ENCODE measurements at places on chromosomes 3 and 15.

DNA sequence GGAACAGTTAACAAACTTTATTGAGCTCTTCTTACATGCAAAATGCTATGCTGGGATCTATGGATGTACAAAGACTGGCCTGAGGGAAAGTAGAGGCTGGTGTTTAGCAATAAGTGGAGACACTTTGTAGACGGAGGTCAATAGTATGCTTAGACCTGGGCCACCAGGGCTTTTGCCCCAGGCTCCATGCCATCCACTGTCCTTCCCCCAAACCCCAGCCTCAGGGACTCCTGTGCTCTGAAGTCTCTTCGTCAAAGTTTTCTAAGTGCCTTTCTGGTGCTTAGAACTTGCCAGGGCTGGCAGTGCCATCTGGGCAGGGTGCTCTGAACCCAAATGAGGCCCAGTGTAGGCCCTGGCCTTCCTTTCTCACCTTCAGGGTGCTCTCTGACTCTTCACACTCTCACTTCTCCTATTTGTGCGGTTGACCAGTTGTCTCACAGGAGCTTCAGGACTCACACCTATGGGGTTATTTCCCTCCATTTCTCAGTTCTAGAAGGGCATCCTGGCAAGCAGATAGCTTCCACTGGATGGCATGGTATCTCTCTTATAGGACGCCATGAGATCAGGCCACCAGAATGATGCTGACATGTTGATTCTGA, 21.8 kb upstream of the KCNAB1 start:
- DNase-seq = no peak

GRCh38 chr3:192422997-192423342, 304.4 kb downstream of the FGF12 start:
- no peak for DNase-seq

GRCh38 chr3:144032531-144033239, 61.1 kb downstream of the DIPK2A start:
- peak; percentile 30 for DNase-seq

DNA sequence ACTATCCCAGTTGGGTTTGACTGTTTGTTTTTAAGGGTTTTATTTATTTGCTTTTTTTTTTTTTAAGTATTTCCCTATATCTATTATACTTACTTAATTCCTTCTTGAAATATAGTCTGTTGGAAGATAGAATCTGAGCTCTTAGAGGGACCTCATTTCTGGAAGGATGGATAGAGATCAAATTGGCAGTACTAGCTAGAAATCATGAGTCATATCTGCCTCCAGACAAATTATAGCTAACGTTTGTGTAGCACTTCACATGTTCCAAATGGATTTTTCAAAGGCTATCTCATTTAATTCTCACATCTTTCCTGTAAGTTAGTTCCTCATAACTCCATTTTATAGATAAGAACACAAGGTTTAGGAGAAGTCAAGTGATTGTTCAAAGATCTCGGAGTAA, 384.7 kb downstream of the ZIC1 start:
- no peak for DNase-seq

- DNase-seq = no peak
Measured at GRCh38 chr3:179189759-179190158, 41.6 kb downstream of the PIK3CA start.

DNA sequence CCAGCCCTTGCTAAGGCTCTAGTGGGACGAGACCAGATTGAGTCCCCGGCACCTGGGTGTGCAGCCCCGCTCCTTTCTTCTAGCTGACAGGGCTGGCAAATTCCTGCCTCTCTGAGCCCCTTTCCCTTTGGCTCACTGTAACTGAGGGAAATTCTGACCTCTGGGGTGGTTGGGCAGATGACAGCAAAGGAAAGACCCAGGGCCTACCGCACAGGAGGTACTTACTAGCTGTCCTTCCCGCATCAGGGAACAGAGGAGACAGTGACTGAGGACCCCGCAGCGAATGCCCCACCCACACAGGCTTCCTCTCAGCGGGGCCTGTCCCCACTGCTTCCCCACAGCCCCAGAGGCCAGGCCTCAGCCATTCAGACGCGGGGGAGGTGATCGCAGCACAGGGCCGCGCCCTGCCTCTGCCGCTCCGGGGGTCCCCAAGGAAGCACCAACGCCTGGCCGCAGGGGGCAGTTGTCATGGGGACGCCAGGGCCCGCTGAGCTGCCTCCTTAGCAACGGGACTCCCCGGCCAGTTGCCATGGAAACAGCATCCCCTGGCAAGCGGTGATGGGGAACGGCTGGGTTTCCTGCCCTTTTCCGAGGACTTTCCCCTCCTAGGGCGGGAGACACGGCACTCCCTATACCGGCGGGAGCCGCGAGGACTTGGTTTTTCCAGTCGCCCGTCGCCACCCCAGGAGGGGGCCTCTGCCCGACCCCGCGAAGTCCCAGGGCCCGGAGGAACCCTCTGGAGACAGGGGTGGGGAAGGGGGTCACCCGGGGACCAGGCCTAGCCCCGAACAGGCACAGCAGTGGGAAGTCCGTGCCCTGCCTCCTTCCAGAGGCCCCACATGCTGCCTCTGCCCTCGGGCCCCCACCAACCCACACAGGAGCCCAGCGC, 50.1 kb downstream of the HCN4 start:
- DNase-seq = no peak

- no peak for DNase-seq
Measured at GRCh38 chr3:197353867-197354567, 55.6 kb upstream of the DLG1 start.

GRCh38 chr3:177385186-177385585, 187.9 kb upstream of the TBL1XR1 start:
- DNase-seq = peak; percentile 24

GRCh38 chr3:113377158-113377557, 64.1 kb downstream of the CFAP44 start:
- DNase-seq = peak; percentile 14

GRCh38 chr3:41893977-41894376, 67.9 kb downstream of the ULK4 start:
- DNase-seq = peak; percentile 18

DNA sequence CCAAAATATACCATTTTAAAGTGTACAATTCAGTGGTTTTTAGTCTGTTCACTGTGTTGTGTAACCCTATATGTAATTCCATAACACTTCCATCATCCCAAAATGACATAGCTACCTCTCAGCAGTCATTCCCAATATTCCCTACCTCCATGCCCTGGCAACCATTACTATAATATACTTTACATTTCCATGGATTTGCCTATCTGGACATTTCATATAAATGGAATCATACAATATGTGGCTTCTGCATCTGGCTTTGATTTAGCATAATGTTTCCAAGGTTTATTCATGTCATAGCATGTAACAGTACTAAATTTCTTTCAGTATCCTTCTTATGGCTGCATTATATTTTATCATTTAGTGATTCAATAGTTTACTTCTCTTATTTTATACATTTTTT, 25.3 kb downstream of the FAM98B start:
- DNase-seq = no peak

- peak; percentile 86 for DNase-seq
Measured at GRCh38 chr3:186534113-186534669, 10.0 kb downstream of the CRYGS start.

GRCh38 chr3:195698325-195698646, 22.5 kb upstream of the MUC20 start:
- no peak for DNase-seq

DNA sequence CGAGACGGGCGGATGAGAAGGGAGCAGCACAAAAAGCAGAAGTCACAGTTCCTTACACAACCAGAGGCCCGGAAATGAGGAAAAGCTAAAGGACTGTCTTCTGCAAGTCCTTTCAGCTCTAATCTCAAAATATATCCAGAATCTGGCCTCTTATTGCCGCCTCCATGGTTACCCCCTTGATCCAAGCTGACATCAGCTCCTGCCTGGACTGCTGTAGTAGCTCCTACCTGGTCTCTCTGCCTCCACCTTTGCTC, 324.0 kb upstream of the ROPN1 start:
- DNase-seq = no peak

DNA sequence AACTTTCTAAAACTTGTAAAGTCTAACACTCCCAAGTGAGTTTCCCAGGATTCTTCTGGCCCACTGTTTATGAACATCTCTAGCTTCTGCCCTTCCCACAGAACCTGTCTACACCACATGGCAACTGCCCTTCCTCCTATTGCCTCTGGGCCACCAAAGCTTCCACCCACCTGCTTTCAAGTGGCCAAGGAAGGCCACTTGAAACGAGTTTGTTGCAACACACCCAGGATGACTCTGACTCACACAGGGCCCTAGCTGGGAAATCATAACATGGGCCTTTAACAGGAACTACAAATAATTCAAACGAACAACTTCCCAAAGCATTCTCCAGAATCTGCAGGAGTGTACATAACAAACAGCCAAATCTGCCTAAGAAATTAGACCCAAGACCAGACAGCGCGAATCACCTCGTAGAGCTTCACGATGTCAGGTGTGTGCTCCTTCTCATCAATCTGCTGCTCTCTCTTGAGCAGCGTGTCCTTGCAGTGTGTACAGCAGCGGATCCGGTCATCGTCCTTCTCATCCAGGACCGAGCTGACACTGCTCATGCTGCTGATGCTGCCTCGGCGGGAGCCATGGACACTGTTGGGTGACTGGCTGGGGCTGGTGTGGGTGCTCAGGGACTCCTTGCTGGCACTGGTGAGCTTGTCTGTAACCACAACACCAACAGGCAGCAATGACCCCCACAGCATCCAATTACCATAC, 16.8 kb downstream of the RBSN start:
- no peak for DNase-seq

DNA sequence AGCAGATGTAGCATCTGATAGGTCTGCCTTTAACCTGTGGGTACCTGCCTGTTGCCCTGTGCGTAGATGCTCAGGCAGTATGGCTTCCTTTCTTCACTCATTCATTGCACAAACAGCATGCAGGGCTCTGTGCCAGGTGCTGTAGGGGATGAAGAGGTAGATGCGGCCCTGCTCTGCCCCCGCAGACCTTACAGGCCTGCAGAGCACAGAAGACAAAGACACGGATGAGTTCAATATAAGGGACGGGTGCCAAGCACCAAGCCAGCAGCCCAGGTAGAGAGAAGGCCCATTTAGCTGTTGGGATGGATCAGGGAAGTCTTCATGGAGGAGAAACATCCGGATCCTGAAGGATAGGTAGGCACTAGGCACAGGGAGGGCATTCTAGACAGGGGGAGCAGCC, 69.4 kb downstream of the AAGAB start:
- no peak for DNase-seq
